Stimulated activated CD4-positive, alpha-beta T cell treated with anti-CD3 and anti-CD28 coated beads, Interleukin-2, amount 100 ng/mL, for 4 hours (primary cell): ENCODE measurements at places on chromosomes 12 and 14.

GRCh38 chr12:89247541-89247942 lies 104.8 kb downstream of the DUSP6 start:
- no peak for DNase-seq

DNA sequence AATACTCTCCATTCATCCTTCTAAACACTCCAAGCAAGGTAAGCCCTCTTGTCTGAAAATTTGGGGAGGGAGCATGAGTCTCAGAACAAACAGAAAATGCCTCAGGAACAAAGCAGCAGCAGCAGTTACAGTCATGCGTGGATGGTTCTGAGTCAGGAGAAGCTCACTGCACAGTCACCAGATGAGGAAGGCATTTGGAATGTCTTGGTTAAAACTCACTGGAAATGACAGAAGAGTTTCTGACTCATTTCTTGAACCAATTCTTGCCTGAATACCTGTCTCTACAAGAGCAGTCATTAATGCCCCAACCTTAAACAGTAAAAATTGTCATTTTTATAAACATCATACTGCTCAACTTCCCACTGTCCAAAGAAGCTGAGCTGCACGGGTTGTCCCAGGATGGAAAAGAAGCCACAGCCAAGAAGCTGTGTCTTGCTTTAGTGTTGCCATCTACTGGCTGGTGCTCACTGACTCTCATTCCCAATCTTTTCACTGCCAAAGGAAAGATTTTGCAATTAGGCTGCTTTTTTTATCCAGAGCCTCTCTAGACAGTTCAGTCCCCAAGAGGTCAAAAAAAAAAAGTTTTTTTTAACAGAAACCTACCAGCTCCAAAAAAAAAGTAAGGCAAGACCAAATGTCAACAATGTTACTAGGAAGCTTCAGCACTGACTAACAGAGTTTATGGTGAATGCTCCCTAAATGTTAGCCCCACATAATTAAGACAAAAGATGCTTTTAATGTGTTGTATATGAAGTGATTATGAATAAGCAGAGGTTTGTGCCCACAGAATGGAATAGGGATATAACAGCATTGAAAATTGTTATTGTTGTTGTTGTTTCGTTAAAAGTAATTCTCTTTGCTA lies 40.4 kb downstream of the KICS2 start:
- DNase-seq = no peak

- DNase-seq = no peak
Measured at GRCh38 chr12:64595863-64596793, 14.2 kb upstream of the RASSF3 start.

- no peak for DNase-seq
Measured at GRCh38 chr12:69947123-69947522, 122.1 kb downstream of the MYRFL start.

DNA sequence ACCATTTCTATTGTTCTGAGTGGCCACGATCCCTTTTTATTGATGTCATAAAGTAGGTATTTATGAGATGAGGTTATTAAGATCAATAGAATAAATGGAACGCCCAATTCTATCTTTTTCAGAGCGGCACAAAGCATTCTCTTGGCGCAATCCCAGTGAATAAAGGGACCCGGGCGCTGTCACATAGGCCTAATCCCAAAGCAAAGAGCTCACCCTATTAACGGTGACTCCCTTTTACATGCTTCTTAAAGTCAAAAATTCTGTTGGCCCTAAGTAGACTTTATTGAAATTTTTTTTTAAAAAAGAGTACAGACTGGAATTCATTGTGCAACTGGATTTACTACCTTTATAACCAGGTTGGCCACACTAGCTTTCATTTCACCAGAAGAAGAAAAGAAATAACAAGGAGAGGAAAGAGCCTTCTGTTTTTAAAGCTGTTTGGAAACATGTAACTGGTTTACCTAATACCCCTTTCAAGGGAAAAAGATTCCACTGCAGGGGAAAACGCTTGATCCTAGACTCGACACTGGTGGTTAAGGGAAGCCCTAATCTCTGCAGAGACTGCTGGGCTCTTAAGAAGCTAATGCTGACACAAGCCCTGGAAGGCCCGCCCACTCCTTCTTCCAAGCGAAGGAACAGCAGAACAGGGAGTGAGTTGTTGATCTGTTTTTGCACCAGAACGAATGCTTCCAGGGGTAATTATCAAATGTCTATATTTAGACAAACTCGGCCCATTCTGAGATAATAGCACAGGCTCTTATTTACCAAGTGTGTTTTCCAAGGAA lies 381.2 kb downstream of the BCL11B start:
- DNase-seq = no peak
